Stimulated activated CD4-positive, alpha-beta T cell treated with anti-CD3 and anti-CD28 coated beads, Interleukin-4, amount 100 ng/mL, for 24 hours (primary cell): ENCODE measurements at places on chromosomes 3 and 15.

- DNase-seq, result no peak
These were observed 163.9 kb downstream of the THSD4 start for GRCh38 chr15:71278989-71279756.

- no peak for DNase-seq
These were observed 20.9 kb downstream of the BBX start for GRCh38 chr3:107543666-107544065.

DNA sequence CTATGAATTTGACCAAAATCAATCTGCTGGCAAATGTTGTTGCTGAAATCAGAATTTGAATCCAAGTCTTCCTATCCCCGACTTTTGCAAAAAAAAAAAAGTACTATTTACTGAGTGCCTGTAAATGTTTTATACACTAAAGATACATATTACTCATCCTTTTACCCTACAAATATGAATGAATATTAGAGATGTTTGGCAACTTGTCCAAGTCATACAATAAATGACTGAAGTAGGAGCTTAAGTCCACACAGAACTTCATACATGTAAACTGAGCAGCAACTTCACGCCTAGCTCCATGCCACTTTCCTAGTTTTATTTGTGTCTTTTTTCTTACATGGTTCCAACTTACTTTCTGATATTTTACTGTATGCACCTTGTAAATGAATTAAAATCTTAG lies 39.2 kb downstream of the PHC3 start:
- no peak for DNase-seq

DNA sequence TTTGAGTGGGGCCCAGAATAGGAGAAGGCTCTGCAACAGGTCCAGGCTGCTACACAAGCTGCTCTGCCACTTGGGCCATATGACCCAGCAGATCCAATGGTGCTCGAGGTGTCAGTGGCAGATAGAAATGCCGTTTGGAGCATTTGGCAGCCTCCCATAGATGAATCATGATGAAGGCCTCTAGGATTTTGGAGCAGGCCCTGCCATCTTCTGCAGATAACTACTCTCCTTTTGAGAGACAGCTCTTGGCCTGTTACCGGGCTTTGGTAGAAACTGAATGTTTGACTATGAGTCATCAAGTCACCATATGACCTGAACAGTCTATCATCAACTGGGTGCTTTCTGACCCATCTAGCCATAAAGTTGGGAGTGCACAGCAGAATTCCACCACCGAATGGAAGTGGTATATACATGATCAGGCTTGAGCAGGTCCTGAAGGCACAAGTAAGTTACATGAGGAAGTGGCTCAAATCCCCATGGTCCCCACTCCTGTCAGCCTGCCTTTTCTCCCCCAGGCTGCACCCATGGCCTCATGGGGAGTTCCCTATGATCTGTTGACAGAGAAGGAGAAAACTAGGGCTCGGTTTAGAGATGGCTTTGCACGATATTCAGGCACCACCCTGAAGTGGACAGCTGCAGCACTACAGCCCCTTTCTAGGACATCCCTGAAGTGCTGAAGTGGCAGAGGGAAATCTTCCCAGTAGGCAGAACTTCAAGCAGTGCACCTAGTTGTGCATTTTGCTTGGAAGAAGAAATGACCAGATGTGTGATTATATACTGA lies 971.4 kb downstream of the MCTP2 start:
- no peak for DNase-seq

- DNase-seq, result no peak
These were observed 444.2 kb downstream of the SQOR start for GRCh38 chr15:46079046-46079445.

DNA sequence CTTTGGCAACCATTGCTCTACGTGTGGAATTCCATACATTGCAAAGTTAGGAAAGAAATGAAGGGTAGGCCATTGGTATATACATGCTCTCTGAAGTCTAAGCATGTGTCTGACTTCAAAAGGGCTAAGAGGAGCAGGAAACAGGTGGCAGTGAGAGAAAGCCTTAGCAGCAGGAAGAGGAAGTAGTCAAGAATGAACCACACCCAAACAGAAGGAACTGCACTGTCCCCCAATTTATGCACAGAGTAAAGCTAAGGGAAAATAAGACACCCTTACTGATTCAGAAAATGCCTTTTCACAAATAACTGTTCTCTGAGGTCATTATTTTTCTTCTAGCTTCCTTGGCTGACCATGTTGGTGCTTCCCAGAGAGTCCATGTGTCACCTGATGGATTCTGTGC lies 575.4 kb downstream of the NTRK3 start:
- DNase-seq, result no peak

DNA sequence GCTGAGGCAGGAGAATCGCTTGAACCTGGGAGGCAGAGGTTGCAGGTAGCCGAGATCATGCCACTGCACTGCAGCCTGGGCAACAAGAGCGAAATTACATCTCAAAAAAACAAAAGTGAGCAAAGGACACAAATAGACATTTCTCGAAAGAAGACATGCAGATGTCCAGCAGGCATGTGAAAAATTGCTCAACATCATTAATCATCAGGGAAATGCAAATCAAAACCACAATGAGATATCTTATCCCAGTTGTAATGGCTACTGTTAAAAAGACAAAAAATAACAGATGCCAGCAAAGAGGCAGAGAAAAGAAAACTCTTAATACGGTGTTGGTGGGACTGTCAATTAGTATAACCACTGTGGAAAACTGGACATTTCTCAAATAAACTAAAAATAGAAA lies 20.9 kb downstream of the ASB7 start:
- no peak for DNase-seq

DNA sequence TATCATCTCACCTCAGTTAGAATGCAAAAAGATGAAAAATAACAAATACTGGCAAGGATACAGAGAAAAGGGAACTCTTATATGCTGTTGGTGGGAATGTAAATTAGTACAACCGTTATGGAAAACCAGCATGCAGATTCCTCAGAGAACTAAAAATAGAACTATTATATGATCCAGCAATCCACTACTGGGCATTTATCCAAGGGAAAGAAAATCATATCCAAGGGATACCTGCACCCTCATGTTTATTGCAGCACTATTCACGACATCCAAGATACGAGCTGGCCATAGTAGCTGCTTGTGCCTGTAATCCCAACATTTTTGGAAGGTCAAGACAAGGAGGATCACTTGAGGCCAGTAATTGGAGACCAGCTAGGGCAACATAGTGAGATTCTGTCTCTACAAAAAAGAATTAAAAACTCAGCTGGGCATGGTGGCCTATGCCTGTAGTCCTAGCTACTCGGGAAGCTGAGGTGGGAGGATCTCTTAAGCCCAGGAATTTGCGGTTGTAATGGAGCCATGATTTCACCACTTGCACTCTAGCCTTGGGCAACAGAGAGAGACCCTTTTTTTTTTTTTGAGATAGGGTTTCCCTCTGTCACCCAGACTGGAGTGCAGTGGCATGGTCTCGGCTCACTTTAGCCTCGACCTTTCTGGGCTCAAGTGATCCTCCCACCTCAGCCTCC lies 26.6 kb downstream of the USP50 start:
- no peak for DNase-seq

DNA sequence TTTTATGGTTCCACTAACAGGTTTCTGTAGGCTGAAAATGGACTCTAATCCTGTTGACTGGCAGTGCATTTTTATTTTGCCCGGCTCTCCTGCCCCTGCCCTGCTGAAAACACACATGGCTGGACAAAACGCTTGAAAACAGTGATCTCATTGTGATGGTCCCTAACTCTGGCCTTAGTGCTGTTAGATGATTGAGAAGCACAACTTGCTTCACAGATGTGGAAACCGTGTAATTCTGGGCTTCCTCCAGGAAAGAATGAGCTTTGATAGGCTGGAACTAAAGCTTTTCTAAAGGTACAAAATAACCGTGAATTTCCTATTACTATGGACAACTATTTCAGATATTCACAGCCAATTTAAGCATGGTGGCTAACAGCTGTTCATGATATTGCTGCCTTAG lies 121.4 kb downstream of the VGLL3 start:
- DNase-seq, result no peak

DNA sequence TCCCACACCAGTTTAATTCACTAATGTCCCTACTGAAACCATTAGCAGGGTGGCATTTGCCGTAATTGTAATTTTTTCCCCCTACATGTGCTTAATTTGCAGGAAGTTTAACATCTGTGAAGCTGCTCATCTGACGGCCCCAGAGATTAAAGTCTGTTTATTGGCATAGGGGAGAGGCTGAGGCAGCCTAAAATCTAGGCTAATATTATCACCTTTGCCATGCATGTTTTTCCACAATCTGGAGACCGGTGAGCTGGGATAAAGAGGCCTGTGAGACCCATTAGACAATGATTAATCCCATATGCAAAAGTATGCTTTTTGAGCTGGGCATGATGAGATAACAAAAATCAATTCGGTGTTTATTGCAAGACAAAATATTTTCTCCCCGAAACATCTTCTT lies 561.2 kb upstream of the ALCAM start:
- DNase-seq, result no peak

DNA sequence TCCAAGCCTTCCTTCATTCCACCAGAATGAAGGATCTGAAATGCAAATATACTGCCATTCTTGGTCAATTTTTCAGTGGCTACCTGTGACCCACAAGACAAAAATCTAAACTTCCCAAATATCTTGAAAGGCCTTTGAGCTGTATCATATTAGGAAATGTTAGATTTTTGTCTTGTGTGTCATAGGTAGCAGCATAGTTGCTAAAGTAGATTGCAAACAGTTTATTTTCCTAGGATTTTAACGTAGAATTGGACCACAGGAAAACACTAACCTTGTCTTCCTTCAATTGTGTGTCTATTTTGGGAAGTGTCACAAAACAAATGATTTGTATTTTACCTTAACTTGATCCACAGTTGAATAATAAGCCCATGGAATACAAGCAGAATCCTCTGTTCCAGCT lies 42.4 kb downstream of the CP start:
- no peak for DNase-seq

- no peak for DNase-seq
These were observed 245.0 kb upstream of the TOPAZ1 start for GRCh38 chr3:43996379-43997301.

DNA sequence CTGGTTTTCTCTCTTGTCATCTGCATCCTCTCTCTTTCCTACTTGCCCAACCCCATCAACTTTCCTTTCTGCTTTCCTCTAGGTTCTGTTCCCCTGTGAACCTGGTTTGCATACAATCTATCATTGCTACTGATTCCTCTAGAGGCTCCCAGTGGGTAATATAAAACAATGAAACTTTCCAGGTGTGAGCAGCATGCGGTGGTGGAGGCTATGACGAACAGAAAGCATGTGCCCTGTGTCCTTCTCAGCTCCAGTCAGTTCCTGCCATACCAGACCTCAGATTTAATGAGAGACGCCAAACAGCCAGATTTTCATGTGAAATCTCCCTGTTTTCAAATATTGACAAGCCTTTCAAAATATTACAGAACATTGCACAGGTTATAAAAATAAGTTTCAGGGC lies 3.5 kb upstream of the ACAP2 start:
- no peak for DNase-seq

- no peak for DNase-seq
These were observed 95.2 kb upstream of the PLCL2 start for GRCh38 chr3:16789344-16790120.

- no peak for DNase-seq
These were observed 655.8 kb downstream of the AGBL1 start for GRCh38 chr15:86735247-86736040.

DNA sequence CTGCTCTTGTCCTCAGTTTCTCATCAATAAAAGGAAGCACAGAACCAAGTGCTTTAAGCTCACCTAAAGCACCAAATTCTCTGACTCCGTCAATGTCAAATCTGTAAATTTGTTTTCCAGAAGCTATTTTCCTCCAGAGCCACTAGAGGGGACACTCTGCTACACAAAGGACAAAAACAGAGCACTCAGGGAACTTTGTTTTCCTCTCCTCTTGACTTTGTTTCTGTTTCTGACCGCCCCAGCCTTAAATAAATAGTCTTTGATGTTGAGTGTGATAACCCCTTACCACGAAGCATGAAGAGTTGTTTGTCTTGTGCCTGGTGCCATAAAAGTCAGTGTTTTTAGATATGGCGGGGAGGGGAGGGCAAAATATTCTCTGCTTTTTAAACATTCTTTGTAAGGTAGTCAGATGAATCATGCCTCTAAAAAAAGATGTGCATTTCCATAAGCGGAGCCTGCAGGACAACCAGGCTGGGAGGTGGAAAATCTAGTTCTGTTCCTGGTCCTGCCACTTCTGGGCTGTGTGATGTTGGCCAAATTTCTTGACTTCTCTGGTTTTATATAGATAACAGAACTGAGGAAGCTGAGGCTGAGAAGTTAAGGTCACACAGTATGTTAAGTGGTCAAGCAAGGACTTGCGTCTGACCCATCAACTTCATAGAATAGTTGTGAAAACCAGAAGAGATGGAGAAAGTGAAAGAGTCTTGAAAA lies 7.3 kb upstream of the ZBTB38 start:
- DNase-seq, result no peak

GRCh38 chr3:56919137-56919796 lies 117.5 kb upstream of the ARHGEF3 start:
- DNase-seq, result no peak

DNA sequence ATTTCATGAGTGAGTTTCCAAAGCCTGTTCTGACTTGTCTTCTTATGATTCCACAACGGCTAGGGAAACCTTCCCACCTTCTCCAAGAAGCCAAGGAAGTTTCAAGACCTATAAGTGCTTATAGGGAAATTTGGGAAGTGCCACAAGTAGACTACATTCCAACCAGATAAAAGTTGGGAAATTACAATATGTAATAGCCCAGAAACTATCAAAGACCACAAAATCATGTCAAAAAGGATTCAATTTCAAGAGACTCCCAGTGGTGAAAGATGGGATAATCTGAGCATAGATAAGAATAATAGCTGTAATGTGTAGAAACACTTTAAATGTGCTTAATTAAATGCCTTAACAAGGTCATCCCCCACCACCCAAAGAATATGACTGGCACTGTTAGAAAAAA lies 169.2 kb upstream of the SLC2A2 start:
- DNase-seq, result no peak

- no peak for DNase-seq
These were observed 35.5 kb downstream of the NFKBIZ start for GRCh38 chr3:101884776-101885175.

GRCh38 chr15:34796847-34797435 lies 1.6 kb upstream of the ACTC1 start:
- DNase-seq, result no peak
